ENCODE measurements at places on chromosomes 13 and 19. TPM values are rescaled to one million over a fixed set of nuclear protein-coding genes. Genes with fewer than 3 reads are reported as not detected.
A peak's percentile ranks its signal among the peaks of the same experiment; 100 is the strongest.

GRCh38 chr19:5434351-5434917, 20.8 kb upstream of the ZNRF4 start:
- DNase-seq, result no peak

FSD1 gene
- 1.2 TPM for total RNA-seq

- no peak for DNase-seq
These were observed 79.6 kb downstream of the TEX26 start for GRCh38 chr13:31011901-31012654.

- DNase-seq, result no peak
These were observed 543.1 kb upstream of the SLITRK5 start for GRCh38 chr13:87128036-87128435.

HNRNPUL1 gene
- total RNA-seq, result 92.8 TPM

GRCh38 chr13:99045396-99045795, 67.5 kb upstream of the DOCK9 start:
- DNase-seq, result no peak

- no peak for DNase-seq
These were observed 164.2 kb downstream of the ABCC4 start for GRCh38 chr13:95137096-95137495.

- peak; percentile 58 for DNase-seq
These were observed 379 bp upstream of the ZNF470 start for GRCh38 chr19:56566904-56567273.

DNA sequence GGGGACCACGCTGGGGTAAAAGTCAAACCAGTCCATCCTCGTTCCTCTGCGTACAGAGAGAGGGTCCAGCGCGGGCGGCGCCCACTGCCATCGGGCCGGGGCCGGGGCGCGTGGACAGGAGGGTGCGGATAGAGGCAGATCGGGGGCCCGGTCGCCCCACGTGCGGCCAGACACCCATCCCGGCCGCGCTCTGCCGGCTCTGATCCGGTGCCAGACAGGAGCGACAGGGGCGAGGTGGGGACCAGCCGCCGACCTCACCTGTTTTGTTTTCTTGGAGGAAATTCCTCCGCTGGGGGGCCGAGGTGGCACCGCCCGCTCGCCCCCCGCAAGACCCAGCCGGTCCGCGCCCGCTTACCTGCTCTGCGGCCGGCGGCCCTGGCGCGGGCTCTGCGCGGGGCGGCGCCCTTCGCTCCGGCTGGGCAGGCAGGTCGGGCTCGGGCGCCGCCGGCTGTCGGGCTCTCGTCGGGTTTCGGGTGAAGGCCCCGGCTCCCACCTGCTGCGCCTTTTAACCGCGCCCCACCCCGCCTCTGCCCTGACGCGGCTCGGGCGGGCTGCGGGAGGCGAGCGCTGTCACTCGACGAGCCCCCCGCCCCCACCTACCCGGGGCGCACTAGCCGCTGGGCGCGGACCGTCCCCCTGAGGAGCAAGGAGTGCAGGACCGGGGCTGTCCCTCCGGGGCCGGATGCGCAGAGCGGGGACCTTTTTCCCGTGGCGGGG, at the start of gene GJB6:
TSS of gene GJB6 (minus strand) at position 481 of the 717 bp plus-strand sequence. CDS start 8,839 bp downstream, outside the sequence.
- peak; percentile 52 for DNase-seq

DNA sequence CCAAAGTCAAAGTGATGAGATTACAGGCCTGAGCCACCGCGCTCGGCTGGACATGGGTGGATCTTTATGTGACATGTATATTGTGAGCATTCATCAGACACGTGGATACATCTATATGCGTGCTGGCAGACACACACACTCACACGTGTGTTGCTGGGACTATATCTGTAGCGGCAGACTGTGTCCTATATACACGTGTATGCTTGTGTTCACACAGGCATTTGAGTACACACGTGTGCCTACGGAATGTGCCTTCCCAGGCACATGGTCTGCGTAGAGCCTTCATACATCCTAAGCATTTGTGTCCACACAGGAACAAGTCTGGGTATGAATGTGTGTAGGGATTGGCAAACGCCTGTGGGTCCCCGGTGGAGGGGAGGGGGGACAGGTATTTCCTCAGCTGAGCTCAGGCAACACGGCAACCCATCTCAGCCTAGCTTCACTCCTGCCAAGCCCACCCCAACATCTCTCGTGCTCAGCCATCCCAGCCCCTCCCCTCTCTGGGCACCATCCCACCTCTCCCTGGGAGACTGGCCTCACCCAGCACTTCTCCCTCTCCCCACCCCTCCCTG, 2.6 kb downstream of the UNC13A start:
- DNase-seq, result no peak

DNA sequence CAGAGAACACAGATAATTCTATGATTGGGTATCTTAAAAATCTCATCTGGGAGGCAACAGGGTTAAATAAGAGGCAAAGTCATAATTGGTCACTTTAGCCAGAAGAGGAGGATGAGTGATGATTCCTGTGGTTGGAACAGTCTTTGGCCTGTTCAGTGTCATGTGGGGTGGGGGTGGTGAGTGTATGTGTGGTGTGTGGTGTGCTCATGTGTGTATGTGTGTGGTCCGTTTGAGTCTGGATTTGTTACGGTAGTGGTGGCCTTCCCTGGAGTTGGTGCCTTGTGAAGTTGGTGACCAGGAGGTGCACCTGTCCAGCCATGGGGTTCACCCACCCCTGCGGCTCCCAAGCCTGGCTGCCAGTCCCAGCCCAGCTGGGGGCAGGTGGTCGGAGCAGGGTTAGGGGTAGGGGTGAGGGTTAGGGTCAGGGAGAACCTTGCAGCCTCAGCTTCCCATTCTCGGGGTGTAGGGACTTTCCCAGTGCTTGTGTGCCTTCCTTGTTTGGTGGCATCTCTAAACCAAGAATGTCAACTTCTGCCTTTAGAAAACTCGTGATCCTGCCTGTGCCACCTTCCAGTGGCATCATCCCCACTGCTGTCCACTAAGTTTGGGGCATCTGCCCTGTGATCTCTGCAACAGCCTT, 97.5 kb downstream of the RAB20 start:
- no peak for DNase-seq

DNA sequence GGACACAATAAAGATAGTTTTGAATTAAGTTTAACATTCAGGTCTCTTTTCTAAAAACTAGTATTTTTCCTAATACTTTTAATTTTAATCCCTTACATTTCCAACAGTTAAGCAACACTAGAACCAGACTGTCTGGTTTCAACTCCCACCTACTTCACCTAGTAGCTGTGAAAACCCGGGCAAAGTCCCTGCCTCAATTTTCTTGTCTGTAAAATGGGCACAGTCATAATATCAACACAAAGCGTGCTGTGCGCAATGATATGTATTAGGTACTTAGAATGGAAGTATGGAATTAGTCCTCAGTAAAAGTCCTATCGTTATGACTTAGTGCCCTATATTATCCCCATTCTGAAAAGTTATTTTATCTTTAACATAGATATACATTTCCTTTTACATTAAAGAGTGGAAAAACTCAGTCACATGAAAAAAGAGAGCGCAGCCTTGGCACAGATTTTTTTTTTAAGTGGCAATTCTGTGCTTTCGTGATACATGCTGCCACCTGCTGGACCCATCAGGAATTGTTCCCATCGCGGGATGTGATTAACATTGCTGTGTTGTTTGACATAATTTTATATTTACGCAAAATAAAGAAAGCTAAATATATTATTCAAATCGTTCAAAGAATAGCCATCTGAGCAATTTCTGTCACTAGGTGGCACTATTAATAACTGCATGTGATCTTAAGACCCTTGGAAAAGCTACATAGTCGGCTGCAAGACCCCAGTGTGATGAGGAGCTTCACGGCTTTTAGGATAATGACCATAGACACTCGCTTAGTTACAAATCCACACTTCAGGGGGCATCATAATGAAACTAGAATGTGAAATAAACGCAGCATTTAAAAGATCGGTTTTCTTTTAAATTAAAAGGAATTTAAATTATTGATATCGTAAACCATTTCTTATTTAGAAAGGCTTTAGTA, 59.9 kb downstream of the LIG4 start:
- DNase-seq, result peak; percentile 75

- no peak for DNase-seq
These were observed 187.8 kb downstream of the LHFPL6 start for GRCh38 chr13:39415008-39415802.

GRCh38 chr13:50128428-50128931, 113.2 kb downstream of the KCNRG start:
- DNase-seq, result no peak

GPR12 gene
- total RNA-seq, result not detected

IER2 gene
- 101 TPM for total RNA-seq

DNA sequence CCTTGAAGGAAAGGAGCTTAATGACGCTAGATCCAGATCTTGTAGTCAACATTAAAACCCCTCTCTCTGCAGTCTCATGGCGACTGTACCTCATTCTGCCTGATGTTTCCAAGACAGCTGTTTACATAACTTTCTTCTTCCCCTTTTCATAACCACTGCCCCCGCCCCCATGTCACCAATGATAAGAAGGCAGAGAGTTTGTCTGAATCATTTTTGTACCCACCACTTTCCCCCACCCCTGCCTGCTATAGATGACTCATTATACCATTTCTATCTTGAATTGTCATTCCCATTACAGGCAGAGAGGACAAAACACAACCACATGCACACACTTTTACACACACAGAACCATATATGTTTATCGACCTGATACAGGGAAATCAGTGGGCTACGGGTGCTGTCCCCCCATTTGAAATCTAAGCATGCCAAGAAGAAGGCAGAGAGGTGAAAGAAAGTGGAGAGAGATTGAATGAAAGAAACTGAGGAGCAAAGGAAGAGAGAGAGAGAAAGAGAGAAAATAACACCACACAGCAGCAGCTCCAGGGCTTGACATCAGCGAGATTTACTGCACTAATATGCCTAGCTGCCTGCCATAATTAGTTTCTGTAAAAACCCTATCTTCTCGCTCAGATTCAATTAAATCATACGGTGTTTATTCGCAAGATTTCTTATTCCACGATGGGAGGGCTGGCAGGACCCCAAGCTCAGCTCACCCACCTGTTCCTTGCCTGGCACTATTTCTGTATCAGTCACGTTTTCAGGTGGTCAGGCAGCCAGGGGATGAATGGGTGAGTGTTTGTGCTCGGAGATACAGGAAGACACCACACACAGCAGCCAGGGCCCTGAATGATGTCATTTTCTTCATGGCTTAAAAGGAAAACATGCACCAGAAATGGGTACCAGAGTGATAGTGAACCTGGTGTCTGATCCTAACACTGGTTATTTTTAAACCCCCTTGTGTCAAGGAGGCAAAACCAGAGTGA, 114.3 kb upstream of the SERP2 start:
- peak; percentile 19 for DNase-seq

DNA sequence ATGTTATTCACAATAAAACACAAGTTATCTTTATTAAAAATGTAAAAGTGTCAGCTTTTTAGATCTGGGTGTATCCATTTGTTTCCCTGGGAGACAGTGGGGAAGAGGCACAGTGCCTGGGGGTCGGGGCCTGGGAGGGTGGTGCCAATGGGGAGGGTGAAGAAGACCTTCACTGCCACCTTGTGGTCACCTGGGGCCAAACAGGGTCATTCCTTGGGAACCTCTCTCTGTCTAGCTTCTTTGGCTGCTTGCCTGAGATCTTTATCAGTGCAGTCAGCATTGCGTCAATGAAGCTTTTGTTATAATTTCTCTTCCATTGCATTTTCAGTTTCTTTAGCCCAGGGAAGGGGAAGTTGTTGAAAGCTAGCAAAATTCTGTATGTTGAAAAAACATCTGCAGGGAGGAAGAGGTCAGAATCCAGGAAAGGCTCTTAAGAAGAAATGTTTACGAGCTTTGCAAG, 39.1 kb downstream of the PCDH8 start:
- peak; percentile 82 for DNase-seq

CALR3 gene
- total RNA-seq, result not detected

ZNF813 gene
- total RNA-seq, result 7.7 TPM

SERPINE3 gene
- 53.6 TPM for total RNA-seq

- no peak for DNase-seq
These were observed 504.9 kb downstream of the DIAPH3 start for GRCh38 chr13:59658738-59659330.

TMEM59L gene
- 0.40 TPM for total RNA-seq

DNA sequence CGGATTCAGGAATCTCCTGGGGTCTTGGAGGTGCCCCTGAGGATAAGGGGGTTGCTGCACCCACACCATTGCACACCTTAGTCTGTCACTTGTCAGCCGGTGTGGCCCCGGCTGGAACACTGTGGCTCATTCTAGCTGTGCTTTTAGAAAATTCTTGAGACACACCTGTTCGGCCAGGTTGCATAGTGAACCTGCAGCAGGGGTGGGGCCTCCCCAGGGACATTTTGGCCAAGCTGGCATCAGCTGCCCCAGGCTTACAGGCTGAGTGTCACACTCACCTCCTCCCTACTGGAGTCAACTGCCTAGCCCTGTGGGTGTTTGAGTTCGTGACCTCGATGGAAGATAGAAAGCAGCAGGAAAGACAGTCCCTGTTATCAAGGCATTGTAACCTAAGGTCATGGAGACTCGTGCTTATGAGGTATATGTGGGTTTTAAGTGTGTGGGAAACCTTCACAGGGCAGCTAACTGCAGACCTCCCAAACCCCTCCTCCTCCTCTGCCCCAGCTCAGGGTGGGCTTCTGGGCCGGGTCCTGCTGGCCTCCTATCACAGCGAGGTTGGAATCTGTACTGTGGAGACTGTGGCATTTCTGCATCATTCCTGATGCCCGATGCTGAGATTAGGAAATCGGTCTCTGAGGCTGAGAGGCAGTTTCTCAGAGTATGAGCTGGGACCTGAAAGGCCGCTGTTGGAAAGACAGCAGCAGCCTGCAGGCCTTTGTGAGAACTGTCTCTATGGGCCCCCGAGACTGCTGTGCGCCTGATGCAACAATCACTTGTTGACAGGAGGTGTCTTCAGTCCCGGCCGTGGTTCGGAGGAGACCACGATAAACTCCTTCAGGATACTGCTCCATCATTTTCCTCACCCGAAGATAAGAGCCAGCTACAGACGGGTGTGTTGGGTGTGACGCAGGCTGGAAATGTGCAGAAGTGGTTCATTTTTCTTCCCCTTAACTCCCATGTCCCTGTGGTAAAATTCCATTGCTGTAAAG, 72.2 kb downstream of the ATP11A start:
- peak; percentile 53 for DNase-seq

GRCh38 chr13:45623516-45624090, 8.1 kb upstream of the ERICH6B start:
- DNase-seq, result no peak

- no peak for DNase-seq
These were observed 8.5 kb upstream of the TMPRSS9 start for GRCh38 chr19:2351591-2351990.

- no peak for DNase-seq
These were observed 112.2 kb downstream of the SLITRK5 start for GRCh38 chr13:87783366-87783765.

DNA sequence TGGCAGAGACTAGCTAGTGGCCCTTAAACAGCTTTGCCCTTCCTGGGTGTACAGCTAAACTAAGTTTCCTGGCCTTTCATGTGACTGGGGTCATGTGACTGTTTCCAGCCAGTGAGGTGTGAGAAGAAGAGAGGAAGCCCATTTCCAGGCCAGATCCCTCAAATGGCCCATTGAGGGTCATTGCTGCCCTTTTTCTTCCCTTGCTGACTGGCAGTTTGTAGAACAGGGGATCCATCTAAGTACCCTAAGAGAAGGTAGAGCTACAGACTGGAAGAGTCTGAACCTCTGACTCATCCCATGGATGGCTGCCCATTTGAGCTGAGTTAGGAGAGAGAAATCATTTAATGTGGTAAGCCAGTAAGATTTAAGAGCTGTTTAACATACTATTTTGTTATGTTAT, 2.8 kb downstream of the SWSAP1 start:
- peak; percentile 39 for DNase-seq

GRCh38 chr19:6720369-6721137, at the start of gene C3:
Gene C3 (minus strand): TSS chr19:6720650. CDS start chr19:6720589, 61 bp downstream.
- peak; percentile 76 for DNase-seq

- no peak for DNase-seq
These were observed 193.8 kb downstream of the KATNAL1 start for GRCh38 chr13:30113551-30113950.

Data from hepatocyte (in vitro differentiated cells).